HT-29 (cell line): ENCODE measurements at places on chromosomes 7 and 10.

DNA sequence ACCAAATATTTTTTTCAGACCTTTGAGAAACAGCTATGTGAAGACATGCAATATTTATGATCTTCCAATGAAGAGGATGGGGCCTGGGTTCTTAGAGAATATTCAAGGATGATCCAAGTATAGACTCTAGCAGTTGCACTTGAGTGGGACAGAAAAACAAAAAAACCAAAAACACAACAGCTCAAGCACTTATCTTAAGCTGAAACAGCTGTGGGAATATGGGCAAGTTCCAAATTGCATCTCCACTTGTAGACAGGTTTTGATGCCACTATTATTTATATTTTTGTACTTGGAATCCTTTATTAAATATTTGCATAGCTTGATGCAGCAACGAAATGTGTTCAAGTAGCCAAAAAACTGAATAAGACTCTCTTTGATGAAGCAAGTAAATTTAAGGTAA is 2.2 kb upstream of the PDK4 start:
- no peak for DNase-seq

GRCh38 chr7:45103958-45104843 is 7.3 kb downstream of the TBRG4 start:
- no peak for DNase-seq

DNA sequence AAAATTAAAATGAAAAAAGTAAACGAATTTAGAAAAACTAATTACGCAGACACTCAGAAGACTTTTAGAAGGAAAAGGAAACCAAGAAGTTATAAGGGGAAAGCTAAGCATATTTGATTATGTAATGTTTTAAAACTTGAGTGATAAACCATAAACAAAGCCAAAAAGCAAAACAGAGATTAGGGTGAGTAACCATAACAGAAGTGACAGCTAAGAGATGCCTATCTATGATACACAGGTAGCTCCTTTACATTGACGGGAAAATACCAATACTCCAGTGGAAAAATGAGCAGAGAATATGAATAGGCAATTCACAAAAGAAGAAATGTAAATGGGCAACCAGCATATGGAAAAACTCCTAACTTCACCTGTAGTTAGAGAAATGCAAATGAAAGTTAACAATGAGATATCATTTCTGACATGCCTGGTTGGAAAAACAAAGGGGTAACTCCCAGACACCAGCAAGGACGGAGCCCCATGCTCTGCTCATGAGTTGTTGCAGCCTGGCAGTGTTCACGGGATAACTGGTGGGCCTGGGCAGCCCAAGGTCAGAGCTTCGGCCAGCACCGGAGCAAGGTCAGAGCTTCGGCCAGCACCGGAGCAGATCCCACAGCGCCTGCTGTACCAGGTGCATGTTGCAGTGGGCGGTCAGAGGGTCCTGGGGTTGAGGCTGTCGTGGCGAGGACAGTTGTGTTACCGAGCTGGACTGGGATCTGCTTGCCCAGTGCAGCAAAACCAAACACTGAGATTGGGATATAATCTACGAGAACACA is 58.9 kb downstream of the ALOX5 start:
- no peak for DNase-seq

DNA sequence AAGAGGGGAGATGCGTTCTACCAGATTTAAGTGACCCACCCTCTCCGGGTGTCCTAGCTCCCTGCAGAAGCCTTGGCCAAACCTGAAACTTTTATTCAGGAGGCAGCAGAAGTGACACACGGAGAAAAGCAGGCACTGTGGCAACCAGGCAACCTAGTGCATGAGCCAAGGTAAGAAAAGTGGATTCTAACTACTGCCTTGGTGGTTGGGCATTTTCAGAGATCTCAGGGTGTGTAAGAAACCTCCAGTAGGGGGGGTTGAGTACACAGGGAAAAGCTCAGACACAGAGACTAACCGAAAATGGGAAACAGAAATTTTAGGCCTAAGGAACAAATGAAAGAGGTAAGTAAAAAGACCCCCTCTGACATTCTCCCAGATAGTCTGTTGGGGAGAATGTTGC is 645.7 kb downstream of the ANKRD7 start:
- DNase-seq, result peak; percentile 12

DNA sequence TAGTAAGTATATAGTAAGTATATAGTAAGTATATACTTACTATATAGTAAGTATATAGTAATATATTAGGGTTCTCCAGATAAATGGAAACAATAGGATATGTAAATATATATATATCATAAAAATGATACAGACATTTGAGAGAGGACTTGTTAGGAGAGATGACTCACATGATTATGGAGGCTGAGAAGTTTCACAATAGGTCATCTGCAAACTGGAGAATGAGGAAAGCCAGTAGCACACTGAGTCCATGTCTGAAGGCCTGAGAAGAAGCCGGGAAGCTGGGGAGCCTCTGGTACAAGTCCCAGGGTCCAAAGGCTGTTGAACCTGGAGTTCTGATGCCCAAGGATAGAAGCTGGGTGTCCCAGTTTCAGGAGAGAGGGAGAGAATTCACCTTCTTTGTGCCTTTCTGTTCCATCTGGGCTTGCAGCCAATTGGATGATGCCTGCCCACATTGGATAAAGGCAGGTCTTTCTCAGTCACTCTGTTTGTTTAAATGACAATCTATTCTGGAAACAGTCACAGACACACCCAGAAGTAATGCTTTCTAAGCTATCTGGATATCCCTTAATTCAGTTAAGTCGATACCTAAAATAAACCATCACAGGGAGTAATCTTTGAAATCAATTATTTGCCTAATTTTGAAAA is 205.5 kb upstream of the CDC14C start:
- no peak for DNase-seq

DNA sequence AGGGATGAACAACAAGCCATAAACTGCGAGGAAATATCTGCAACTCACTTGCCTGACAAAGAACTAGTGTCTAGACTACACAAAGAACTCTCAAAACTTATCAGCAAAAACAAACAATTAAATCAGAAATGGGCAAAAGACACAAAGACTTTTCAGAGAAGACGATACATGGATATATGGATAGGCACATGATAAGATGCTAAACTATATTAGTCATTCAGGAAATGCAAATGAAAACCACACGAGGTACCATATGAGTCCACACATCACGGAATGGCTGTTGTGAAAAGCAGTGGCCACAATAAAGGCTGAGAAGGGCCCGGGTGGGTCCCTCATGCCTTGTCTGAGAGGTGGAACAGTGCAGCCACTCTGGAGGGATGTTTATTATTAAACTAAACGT is 267.8 kb downstream of the WDR37 start:
- no peak for DNase-seq

DNA sequence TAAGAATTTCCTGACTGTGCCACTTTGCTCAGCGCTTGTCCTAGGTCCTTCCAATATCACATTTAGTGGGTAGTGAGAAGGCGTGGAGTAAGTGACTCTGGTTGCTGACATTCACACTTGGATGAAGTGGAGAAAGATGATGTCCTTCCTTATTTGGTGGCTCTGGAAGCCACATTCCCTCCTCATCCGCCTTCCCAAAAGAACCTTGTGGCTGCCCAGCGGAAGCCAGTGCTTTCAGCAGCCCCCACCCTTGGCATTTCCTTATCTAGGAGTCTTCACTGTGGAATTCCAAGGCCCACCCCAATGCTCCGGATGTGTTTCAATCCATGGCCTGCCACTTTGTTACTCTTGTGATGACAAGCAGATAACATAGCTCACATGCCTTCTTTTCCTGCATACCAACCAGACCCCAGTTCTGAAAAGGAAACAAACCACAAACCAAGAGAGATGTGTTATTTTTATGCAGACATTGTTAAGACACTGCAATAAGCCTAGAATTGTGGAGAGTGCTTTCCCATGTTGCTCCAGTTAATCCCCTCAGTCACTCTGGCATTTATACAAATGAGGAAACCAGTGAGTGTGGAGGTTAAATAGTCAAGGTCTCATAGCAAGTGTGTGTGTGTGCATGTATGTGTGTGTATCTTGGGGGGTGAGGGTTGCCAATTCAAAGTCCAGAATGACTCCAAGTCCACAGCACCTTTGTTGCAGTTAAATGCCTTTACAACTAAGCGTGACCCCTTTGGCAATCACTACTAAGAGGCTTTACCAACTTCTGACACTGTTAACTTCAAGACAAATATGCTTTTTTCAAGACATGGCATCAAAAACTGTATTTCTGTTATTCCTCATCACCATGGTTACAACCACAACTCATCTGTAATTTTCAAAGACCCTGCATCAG is 10.3 kb upstream of the ANKRD1 start:
- peak; percentile 56 for DNase-seq

DNA sequence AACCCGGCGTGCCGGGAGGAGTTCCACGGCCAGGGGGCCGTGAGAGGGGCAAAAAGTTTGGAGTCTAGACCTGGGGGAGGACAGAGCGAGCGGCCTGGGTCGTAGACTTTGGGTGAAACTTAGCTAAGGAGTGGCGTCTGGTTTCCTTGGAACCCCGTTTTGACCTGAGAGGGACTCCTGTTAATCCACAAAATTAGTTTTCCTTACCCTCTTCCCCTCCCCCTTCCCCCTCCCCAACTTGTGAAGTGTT is 574 bp downstream of the MARCHF5 start:
- DNase-seq, result no peak

DNA sequence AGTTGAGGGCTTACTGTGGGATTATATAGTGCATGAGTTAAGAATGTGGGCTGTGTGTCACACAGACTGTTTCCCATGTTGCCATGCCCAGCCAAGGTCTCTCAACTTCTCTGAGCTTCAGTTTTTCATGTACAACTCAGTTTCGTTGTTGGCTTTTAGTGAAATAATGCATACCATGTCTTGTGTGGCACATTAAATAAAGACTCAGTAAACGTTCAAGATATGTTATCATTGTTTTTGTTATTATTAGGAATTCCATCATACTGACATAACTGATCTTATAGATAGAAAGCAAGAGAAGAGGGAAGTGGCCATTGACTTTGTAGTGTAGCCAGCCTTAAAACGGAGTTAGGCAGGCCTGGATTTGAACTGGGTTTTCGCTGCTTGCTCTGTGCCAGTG is 2.9 kb downstream of the CDK14 start:
- no peak for DNase-seq

DNA sequence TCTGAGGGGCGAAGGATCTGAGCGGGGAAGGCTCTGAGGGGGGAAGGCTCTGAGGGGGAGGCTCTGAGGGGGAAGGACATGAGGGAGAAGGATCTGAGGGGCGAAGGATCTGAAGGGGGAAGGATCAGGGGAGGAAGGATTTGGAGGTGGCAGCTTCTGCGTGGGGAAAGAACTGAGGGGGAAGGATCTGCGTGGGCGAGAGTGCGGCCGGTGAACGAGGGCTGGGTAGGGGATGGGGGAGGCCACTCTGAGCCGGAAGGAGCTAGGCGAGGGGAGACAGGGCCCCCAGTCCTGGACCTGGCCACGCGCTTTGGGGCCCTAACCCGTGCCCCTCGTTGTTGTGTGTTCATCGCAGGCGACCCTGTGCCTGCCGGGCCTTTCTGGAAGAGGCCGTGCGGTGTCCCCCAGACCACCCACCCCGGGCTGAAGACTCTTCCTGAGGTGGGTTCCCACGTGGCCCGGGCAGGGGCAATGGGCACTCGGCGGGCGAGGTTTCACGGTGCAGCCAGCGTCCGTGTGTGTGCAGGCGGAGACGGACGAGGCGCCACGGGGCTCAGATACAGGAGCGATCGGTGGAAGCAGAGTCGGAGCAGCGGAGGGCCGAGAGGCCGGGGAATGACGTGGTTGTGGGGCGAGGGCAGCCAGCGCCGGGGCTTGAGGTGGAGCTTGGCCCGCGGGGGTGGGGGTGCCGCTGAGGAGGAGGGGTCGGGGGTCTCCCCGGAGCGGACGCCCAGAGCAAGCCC is 2.0 kb downstream of the CALY start:
- DNase-seq, result no peak

GRCh38 chr7:80263333-80263732 is 128.7 kb downstream of the GNAI1 start:
- no peak for DNase-seq

- DNase-seq, result no peak
Measured at GRCh38 chr7:117810642-117811512, 62.4 kb downstream of the CTTNBP2 start.

DNA sequence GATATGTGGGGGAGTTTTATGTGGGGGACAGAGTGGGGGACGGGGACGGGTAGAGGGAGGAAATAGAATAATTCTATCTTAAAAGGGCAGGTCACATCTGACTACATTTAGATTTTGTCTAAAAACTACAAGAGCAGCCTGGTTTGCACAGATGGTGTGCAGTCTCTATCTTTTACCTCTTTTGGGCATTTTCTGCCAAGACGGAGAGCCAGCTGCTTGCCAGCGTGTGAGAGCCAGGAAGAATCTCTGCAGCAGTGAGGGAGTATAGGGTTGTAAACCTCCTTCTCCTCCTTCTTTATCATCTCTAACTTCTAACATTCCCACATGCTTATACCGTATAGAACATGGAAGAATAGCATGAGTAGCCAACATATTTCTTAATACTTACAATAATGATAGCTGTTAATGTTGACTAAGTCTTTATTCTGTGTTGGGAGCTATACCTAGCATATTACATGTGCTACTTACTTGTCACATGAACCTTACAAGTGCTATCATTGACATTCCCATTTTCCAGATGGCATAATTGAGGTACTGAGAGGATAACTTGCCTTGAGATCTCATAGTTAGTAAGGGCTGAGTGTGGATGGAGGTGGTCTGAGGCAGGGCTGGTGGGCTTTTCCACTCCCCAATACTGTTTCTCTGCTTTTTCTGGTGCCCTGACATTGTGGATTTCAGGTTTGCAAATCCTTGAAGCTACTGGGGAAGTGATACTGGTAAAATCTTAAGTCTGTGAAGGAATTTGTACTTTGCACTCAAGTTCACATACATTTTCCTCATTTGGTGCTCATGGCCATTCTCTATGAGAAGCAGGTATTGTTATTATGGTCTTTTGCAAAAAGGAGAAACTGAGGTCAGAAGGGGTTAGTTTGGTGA is 1.1 kb downstream of the ENTPD1 start:
- no peak for DNase-seq

- no peak for DNase-seq
Measured at GRCh38 chr10:96415150-96415890, 56.5 kb upstream of the OPALIN start.

DNA sequence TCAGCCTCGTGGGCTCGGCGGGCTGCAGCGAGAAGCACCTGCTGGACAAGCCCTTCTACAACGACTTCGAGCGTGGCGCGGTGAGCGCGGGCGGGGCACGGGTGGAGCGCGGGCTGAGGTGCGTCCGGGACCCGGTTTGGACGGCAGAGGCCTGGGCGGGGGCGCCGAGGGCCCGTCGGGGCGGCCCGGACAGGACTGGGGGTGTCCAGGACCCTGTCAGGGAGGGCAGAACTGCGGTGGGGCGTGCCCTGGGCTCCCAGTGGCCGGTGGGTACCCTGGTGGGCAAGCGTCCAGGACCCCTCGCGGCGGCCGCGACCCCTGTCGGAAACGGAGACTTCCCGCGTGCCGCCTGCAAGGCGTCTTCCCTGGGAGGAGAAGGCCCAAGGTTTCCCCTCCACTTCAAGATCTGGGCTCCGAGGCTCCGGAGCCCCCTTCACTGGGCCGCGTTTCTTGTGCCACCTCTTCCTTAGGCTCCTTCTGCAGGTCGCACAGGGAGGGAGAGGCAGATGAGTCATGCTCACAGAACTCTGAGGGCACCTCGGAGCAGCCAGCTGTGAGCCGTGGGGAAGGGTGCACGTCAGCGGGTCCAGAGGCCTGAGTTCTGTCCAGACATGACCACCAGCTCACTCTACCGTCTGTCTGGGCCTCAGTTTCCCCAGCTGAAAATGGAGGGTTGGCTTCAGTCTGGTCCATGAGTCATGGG is 485 bp downstream of the ALOX5 start:
- peak; percentile 73 for DNase-seq
